ENCODE measurements at places on chromosomes 7 and 10.

DNA sequence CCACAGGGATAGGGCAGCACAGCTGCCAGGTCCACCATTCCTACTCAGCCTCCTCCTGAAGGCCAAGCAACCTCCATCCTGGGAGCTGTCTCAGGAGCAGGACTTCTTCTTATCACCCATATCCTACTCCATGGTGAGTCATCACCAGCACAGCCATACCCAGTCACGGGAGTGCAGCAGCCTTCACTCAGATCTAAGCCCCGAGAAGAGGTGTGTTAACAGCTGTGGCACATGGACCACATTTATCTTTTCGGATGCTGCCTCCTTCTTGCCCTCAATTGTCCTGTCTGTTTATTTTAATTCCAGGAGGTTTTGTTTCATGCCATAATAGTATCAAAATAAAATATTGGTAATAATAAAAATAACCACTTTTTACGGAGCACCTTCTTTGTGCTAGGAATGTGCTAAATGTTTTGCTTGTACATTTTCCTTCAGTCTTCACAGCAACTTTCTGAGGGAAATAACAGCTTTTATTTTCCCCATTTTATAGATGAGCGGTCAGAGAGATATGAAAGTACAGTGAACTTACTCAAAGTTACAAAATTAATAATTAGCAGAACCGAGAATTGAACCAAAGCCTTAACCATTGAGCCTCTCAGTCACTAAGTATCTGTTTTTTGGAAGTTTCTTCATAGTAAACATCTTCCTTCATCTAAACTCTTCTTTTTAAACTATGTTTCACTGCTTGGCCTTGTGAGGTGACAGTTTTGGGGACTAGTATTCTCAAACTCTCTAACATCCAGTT lies 2.5 kb upstream of the KEL start:
- no peak for DNase-seq

DNA sequence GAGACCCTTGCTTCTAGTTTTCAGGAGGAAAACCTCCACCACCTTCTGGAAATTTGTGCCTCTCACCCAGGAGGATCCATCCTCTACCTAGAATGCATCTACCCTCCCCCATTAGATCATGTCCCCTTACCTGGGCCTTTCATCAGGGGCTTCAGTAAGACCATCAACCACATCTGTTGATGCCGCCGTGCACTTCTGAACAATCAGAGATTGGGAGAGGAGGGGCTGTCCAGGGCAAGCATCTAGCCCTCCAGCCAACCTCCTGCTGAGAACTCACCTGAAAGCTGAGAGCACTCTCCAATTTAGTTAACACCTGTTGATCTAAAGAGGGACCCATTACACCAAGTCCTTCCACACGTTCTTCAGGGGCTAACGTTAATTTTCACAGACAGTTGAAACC lies 57.6 kb upstream of the PIK3CG start:
- DNase-seq = no peak

DNA sequence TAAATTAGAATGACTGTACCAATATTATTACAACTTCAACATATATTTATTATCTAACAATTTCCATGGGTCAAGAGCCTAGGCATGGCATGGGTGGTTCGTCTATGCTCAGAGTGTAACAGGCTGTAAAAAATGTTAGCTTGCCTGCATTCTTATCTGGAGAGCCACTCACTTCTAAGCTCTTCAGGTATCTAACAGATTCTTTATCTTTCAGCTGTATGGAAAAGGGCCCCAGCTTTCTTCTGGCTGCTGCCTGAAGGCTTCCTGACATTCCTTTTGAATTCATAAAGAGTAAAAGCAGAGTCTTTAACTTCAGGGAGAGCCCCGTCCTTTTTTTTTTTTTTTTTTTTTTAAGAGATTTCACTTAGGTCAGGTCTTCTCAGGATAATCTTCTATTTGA lies 648.8 kb downstream of the NXPH1 start:
- DNase-seq = no peak

- DNase-seq = no peak
These were observed 170.1 kb downstream of the ARHGAP12 start for GRCh38 chr10:31758495-31758894.

DNA sequence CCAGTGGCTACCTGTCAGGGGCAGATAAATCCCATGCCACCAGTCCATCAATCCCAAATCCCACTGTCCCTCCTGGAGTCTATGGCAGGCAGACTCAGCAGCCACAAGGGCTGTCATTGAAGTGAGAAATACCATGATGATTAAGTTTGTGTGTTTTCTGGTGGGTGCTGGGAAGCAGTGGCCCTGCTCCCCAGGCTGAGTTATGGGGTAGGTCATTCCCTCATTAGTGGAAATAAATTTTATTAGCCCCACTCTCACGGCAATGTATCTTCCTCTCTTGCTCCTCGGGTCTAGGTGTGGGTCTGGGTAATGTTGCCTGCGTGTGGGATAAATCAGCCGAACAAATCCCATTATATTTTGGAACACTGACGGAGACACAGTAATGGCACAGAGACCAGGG lies 76.8 kb downstream of the PLXNA4 start:
- DNase-seq = no peak

Data from activated CD4-positive, CD25-positive, alpha-beta regulatory T cell (primary cell).